C1 segment of cervical spinal cord (tissue), 14 donors: ENCODE measurements at places on chromosomes 13 and 19.
A peak's percentile ranks its signal among the peaks of the same experiment; 100 is the strongest.

- no peak for DNase-seq
These were observed 5.2 kb upstream of the CEBPG start for GRCh38 chr19:33368074-33368864.

DNA sequence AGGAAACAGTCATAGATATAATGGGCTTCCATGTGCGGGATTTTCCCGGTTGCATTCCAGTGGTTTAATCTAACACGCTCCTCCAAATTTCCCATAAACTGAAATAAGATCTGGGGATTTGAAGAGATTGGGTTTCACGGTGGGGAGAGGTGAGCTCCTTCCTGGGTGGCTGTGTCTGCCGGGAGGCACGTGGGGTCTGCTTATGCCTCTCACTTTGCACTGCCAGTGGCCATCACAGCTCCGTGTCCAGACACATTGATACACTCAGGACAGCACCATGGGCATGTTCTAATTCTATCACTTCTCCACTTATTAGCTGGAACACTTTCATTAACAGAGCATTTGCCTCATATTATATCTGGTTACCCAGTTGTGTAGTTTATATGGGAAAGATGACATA, 73.4 kb downstream of the SOX1 start:
- no peak for DNase-seq

GRCh38 chr13:77619655-77620054, 77.8 kb upstream of the SLAIN1 start:
- no peak for DNase-seq

GRCh38 chr19:47670736-47671135, 42.5 kb upstream of the EHD2 start:
- no peak for DNase-seq

DNA sequence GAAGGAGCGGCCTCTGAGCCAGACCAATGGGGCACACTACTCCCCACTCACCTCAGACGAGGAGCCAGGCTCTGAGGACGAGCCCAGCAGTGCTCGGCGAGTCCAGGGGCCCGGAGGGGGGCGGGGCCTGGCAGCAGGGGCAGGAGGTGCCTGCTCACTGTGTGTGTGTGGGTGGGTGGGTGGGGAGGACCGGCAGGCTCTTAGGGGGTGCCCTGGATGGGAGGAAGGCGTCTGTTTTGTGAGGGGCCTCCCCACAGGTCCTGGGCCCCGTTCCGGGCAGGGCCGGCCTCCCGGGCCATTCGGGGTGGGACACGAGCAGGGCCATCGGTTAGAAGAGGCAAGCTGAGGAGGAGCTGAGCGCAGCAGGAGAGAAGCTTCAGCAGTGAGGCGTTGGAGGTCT, 12.7 kb downstream of the PLEKHJ1 start:
- DNase-seq: no peak

GRCh38 chr13:69391756-69392155, 715.9 kb upstream of the ATXN8OS start:
- DNase-seq: no peak

- no peak for DNase-seq
These were observed 581 bp downstream of the CALR start for GRCh38 chr19:12938779-12939601.

GRCh38 chr19:37869766-37870340, 36.5 kb downstream of the WDR87 start:
- no peak for DNase-seq

GRCh38 chr13:99980201-99980823, 1.3 kb upstream of the ZIC2 start:
- peak; percentile 62 for DNase-seq

- DNase-seq: no peak
These were observed 125.5 kb downstream of the KCNRG start for GRCh38 chr13:50140581-50141374.

DNA sequence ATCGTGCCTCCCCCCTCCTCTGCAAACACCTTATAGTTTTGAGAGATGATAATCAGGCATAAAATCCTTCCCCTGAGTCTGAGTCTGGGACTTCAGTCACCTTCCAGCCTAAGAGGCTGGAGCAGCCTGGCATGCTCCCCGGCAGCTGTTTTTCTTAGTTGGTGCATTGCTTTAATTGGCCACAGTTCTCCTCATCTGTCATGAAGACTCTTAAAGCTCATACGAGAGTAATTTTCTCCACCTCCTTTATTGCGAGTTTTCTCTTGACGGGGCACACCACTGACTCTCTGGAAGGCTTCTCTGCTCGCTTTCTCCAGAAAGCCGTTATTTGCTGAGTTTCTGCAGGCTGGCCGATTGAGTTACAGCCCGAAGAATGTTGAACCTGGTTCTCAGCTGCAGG, 310.5 kb downstream of the ATP8A2 start:
- DNase-seq: no peak
